ENCODE measurements at places on chromosomes 7 and 10. TPM values are rescaled to one million over a fixed set of nuclear protein-coding genes. Genes with fewer than 3 reads are reported as not detected.

DNA sequence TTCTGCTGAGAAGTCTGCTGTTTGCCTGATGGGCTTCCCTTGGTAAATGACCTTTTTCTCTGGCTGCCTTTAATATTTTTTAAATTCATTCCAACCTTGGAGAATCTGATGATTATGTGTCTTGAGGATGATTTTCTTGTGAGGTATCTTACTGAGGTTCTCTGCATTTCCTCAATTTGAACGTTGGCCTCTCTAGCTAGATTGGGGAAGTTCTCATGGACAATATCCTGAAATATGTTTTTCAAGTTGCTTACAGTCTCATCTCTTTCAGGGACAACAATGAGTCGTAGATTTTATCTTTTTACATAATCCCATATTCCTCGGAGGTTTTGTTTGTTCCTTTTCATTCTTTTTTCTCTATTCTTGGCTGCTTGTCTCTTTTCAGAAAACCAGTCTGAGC is 208.4 kb downstream of the KIF20B start:
- no peak for DNase-seq

DNA sequence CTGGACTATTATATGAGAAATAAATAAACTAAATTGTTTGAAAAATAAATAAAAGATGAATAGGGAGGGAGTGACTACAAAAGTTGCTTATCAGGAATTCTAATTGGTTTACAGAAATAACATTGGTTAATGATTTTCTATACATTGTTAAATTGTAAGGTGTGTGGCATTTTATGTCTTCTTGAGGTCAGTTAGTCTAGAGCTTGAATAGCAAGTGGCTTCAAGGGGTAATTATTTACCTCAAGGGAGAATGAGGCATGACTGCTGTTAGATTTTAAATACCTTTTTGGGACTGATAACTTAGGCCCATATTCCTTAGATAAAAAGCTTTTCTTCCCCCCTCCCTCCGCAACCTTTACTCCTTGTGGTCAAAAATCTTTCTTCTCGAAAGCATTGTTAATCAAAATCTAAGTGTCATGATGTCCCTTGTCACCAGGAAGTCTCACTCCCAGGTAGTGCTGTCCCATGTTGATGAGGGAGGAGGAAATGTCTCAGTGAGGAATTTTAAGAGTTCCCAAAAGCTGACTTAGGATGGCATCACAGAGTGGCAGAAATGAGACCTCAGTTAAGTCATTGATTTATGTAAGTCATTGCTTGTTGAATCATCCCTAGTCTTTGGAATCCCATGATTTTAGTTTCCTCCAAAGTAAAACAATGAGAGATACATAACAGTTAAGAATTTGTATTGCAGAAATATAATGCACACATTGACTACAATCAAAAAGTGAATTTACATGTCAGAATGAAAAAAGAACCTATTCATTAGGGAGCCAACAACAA is 71.5 kb downstream of the MAPK8 start:
- DNase-seq, result no peak

DNA sequence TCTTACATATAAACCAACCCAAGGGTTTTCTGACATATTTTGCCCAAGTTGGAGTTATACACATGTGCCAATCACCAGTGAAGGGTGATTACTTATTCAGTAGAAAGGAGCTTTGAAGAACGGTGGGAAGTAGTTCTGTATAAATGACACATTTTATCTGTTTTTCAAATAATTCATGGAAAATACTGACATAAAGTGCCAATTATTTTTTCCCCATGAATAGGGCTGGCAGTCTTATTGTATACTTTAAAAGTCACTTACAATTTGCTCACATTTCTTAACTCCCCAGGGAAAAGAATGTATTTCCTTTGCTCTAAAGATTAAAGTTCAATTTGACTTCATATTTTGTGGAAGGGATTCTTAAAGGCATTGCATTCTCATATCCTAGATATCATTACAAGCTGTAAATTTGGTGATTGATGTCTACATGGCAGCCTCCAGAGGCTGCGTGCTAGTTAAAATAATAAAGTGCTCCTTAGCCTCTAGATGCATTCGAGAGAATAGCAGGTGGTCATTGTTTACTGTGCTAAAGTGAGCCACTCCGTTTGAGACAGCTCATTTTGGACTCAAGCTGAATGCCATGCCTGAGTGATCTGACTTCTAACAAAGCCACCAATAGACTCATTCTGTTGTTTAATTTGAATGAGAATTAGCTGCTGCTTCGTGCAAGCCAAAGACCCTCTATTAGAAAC is 148.8 kb upstream of the NRP1 start:
- DNase-seq, result no peak

- no peak for DNase-seq
These were observed 52.9 kb downstream of the IKZF1 start for GRCh38 chr7:50357426-50357825.

DNA sequence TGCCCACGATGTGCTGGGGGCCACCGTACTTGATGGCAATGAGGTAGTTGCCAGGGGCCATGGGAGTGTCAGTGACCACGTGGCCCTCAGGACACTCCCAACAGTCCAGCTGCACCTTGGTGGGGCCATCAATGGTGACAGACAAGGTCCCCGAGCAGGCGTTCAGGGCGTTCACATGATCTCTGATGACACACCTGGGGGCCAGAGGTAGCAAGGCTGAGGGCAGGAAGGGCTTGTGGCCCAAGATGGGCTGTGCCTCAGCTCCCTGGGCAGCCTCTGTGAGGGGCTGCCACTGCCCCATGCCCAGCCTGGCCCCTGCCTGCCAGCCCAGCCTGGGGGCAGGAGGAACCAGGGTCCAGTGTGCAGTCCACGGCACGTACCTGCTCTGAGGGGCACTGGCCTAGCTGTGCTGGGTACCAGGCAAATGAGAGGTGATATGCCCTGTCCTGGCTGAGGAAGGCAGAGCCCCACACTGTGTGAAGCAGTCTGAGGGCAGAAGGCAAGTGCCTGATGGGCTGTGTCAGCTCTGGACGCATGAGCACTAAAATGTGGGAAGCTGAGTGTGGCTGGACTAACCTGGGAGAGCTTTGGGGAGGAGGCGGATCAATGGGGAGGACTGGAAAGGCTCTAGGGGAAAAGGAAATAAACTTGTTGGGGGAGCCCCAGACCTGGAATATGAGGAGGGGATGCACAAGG is 3.5 kb upstream of the KCP start:
- DNase-seq, result no peak

DNA sequence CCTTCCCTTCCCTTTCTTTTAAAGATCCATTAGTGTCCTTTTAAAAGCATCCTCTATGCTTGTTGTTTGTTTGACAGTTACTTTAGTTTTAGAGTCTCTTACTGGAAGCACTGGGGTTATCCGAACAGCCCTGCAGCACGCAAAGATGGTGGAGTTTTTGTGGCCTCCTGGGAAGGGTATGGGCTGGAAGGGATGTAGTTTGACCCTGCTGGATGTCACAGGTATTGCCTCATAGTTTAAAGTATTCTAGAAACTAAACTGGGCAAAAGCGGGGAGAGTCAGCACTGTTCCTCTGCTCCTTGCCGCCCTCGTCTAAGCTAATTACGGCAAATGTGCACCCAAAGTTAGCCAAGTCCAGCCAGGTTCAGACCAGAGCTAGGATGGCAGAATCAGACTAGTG is 35.8 kb upstream of the GNAI1 start:
- DNase-seq, result no peak

GRCh38 chr10:103241262-103242011 is 4.2 kb upstream of the RPEL1 start:
- no peak for DNase-seq

DNA sequence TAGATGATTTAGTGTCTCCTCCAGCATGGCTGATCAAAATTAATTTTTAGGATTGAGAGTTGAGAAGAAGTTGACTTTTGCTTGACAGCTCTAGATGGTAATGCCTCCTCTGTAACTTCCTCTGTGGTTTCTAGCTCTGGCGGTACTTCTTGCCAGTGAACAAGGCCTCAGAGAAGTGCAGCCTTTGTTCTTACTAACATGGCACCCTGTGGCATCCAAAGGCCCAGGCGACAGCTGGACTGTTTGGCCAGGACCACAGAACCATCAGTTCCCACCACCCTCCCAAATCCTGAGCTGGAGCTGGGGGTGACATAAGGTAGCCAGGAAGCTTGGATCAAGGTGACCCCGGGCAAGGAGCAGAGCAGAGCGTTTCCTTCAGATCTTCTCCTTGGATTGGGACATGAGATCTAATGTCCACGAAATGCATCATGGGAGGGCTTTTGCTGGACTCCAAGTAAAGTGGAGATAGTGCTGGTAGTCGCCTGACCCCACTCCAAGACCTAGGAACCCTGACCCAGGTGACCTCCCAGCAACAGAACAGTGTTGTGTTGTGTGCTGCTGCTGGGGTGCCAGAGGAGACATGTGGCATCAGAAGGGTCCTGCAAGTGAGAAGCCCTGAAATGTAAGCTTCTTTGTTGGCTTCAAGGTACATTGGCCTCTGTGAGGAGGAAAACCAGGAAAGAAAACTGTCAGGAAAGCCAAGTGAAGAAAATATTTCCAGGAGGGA is 41.8 kb downstream of the APBB1IP start:
- no peak for DNase-seq

Gene NEUROD6
- polyA plus RNA-seq, result not detected

Gene LIPK
- not detected for polyA plus RNA-seq

- DNase-seq, result peak; percentile 90
These were observed 48.1 kb upstream of the COMTD1 start for GRCh38 chr10:75283671-75284470.

Gene KIAA1217
- polyA plus RNA-seq, result 95.8 TPM

Gene ADIRF
- polyA plus RNA-seq, result 22.9 TPM

DNA sequence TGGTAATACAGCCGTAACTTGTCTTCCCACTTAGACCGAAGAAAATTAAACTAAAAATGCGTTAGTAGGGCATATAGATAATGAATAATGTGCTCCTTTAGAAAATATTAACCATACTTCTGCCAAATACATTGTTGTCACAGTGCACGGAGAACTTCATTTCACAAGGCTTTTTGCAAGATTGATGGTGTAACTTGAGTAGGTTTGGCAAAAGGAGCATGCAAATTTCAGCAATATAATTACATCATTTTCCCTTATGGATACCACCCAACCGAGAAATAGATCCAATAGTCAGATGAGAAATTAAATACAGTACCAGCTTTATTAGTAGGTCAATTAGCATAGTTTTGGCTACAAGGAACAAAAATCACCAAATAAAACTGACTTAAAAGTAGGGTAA is 792.6 kb upstream of the C7orf33 start:
- no peak for DNase-seq

- no peak for DNase-seq
These were observed 13.5 kb downstream of the TBXAS1 start for GRCh38 chr7:139842401-139843210.

Gene SSC4D
- 6.9 TPM for polyA plus RNA-seq

Gene GOLGA7B
- 1.5 TPM for polyA plus RNA-seq

DNA sequence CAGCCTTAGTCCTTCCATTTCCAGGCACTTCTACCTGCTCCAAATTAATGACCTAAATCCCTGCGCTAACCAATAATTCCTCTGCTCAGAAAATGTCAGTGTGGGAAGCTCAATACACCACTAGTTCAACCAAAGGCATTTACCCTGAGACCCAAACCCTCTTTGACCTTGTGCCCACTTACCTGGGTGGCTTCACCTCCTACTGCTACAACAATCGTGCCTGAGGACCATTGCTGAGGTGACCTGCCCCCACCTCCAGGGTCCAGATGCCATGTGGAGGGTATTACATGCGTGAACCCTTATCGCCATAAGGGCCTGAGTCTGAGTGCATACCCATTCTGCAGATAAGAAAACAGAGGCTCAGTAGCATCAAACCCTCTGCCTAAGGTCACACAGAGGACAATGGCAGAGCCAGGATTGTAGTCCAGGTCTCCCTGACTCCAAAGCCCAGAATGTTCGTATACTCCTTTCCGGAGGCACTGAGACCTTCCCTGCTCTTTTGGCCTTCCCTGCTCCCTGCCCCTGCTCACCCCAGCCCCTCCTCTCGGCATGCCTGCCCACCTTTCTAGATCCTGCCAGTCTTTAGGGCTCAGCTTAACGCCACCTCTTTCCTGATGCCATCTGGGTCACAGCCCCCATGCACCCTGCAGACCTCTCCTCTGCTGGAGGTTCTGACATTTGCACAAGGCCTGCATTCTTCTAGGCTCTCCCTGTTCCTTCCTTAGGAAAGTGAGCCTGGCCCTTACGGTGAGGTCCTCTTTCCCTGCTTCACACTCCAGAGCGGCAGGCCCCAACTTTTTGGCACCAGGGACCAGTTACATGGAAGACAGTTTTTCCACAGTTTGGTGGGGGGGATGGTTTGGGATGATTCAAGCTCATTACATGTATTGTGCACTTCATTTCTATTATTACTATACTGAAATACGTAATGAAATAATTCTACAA is 94.9 kb downstream of the CHST15 start:
- no peak for DNase-seq

DNA sequence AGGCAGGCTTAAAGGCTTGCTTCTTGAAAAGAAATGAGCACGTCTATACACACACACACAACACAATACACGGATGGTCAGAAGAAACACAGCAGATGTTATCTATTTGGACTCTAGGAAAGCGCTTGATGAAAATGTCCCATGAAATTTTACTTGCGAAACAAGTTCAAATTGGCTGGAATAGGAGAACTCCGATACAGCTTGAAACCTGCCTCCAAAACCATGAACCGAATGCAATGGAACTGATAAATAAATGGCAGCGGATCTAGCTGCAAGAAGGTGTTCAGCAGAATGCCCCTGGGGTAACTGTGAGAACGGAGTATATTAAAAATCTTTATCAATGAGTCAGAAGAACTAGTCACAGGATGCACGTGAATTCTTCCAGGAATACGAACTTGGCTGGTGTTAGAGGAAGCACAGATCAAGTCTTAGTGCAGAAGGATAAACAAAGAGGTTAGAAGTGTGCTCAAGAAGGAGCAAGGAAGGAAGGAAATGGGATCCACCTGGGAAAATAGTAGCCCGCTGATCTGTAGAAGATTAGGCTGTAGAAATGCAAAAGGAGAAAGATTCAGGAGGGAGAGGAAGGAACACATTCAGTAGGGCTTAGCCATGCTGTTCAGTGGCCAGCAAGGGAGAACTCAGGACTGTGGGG is 142.0 kb upstream of the PRKCQ start:
- DNase-seq, result no peak

DNA sequence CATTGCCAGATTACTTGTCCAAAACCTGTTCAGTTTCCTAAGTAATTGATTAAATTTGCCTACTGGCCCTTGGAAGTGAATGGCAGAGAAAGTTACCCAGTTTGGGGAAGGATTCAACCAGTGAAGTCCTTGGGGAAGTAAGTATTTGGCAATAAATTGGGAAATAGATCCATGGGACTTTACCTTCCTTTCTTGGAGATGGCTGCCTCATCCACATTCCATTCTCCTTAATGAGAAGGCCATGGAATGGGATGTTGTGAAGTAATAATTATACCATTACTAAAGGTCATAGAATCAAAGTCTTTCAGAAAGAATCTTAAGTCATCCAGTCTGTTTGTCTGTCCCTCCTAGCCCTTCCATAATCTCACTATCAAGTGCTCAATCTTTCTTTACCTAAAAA is 4.5 kb upstream of the COPG2 start:
- DNase-seq, result no peak

Gene ENTPD1
- polyA plus RNA-seq, result 23.2 TPM

GRCh38 chr10:71493741-71494140 is 97.0 kb downstream of the CDH23 start:
- no peak for DNase-seq

Gene MDFIC
- 30.7 TPM for polyA plus RNA-seq

Gene TAF6
- 53.8 TPM for polyA plus RNA-seq

- no peak for DNase-seq
These were observed 425.5 kb downstream of the CNTNAP2 start for GRCh38 chr7:146542101-146542500.

GRCh38 chr7:155874010-155874409 is 61.7 kb upstream of the SHH start:
- DNase-seq, result no peak
